ENCODE measurements at places on chromosomes 1 and 21.

DNA sequence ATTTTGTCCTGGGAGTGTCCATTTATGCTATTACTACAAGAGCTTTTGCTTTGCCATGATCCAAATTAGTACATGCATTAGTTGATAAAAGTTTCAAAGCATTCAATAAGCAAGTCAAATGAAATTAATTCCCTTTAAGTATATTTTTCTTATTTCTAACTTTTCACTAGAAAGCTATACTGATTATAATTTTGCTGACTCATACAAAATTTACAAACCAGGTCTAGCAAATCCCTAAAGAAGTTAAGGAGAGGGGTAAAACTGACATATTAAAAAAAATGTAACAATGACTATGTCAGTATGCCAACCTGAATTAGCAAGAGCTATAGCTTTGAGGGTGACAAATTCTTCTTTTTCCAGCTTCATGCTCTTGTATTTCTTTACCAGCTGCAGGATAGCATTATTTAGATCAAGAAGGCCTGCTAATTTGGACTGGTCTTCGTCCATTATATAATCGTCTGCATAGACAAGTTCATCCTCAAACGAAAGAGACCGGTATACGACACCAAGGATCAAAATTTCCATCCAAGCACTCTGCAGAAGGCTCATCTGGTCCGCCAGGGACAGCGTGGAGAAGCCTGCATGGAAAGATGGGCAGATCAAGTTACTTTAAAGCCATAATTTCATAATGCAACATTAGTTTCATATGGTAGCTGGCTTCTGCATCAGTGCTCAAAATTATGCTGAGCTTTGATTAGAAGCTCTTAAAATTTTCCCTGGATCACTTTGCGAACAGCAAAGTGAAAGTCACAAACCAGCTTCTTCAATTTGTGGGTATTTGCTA is 95.8 kb upstream of the USH2A start:
- DNase-seq = no peak

DNA sequence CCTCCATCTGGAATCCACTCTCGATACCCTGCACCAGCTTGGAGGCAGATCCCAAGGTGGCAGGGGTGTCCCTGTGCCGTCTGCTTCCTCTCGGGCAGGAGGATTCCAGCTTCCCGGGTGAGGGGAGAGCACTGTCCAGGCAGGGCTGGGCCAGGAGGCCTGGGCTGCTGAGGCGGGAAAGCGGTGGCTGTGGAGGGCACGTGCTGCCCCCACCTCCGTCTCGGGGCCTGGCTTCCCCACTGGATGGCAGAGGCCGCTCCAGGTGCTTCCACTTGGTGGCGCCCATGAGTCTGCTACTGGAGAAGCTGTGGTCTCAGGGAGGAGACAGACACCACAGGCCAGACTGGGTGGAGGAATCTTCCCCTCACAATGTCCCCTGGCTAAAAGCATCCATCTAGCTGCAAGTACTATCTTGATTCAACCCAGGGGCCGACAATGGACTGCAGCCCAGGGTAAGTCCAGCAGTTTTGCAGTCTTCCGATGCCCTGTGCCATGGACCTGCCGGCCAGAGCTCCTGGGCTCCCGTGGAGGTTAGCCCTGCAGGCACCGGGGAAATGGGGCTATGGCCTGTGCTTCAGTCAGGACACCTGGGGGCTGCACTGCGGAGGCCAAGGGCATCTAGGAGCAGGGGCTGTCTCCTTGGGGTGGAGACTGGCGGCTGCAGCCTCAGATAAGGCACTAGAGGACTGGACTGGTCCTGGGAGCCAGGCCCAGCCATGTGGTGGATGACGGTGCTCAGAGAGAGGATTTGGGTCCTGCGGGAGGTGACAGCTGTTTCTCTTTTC is 41.3 kb upstream of the EIF4G3 start:
- no peak for DNase-seq

DNA sequence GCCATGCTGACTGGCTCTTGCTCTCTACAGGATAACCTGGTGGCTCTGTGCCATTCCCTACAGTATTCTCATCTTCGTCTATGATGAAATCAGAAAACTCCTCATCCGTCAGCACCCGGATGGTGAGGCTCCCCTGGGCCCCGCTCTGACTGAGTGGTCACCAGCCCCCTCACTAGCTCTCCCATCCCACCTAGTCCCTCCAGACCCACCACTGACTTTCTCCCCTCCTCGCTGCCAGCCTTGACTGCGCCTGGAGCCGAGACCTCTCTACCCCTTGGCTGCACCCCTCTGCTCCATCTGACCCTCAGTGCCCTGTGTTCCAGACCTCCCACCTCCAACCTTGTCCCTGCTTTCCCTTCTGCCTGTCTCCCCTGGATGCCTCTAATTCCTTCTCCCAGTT is 4.1 kb upstream of the CASQ1 start:
- no peak for DNase-seq

DNA sequence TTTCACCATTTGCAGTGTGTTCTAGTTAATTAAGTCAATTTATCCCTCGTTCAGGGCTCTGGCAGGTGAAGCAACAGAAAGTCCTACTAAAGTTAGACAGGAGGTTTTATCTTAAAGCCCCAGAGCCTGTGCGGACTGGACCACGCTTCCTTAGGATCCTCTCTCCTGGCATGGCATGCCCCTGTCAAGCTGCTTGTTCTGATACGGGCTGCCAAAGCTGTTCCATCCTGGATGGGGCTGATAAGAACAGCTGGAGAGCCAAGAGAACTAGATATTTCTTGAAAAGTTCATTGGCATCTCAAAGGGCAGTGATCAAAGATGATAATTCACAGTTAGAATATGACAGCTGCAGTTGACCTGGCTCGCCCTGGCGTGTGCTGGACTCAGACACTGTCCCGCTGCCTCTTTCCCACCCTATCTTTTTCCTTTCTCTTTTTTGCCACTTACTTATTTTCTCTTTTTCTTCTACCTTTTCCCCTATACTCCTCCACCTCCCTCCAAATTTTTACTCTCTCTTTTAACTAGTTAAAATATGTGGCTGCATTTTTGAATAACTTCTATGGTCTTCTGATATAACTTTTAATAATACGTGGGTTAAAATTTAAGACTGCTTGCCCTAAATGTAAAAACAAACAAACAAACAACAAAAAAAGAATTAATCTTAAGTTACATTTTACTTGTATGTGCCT is 96.7 kb downstream of the ABCA4 start:
- no peak for DNase-seq

- no peak for DNase-seq
Measured at GRCh38 chr21:38196036-38196435, 60.8 kb upstream of the KCNJ15 start.

- DNase-seq = no peak
Measured at GRCh38 chr21:44896561-44897286, 23.2 kb upstream of the PTTG1IP start.
